ENCODE measurements at places on chromosomes 3 and 15.

GRCh38 chr3:153768561-153769469 is 352.4 kb upstream of the ARHGEF26 start:
- DNase-seq: no peak

GRCh38 chr3:153221748-153222162 is 59.7 kb downstream of the RAP2B start:
- DNase-seq: no peak

DNA sequence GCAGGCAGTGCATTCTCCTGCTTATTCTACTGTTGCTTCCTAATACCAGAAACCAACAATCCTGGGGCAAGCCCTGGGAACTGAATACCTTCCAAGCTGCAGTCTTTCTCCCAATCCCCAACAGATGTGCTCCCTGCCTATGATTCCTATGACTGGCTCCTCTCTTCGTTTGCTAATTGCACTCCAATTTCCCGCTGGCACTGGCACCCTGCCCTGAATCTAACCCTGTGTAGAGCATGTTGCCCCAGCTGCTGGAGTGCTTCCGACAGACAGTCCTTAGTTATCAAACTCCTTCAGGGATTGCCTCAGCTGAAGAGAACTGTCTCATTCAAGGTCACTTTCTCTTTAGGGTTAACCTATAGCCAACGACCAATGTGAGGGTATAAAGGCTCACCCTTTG is 214.1 kb downstream of the NECTIN3 start:
- DNase-seq: no peak

- no peak for DNase-seq
Measured at GRCh38 chr15:31607656-31608055, 281.0 kb downstream of the KLF13 start.

DNA sequence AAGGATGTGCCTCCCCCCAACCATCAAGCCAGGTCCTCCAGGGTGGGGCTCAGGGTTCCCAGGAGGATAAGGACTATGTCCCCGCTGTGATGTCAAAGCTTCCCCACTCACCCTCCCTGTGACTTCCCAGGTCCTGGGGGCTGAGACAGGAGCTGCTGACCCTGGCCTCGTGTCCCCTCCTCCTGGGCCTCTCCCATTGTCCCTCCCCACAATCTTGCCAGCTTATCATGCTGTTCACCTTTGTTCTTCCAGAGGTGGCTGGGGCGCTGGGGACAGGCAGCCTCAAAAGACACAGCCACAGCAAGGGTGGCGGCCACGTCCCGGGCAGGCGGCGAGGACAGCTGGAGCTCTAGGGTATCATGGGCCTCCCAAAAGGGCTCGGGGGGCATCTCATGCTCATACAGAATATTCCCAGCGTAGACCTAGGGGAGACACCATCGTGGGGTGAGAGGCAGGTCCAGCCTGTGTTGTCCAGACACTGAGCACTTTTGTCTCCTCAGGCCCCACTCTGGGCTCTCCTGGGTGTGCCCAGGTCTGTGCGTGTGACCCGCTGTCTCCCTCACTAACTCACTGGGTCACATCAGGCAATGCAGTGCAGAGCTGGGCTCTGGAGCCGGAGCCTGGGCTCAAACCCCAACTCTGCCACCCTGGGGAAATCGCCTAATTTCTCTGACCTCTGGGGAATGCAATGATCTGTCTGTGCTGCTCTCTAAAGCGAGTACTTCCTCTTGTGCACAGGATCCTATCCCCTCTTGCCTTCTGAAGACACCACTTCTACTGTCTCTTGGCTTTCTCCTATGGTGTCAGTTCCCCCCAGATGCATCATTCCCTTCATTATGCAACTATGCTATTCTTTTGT is 30.0 kb downstream of the SNX33 start:
- DNase-seq: no peak

- DNase-seq: no peak
Measured at GRCh38 chr15:93488296-93488713, 399.3 kb upstream of the RGMA start.

GRCh38 chr3:170062769-170063168 is 25.0 kb downstream of the GPR160 start:
- no peak for DNase-seq

DNA sequence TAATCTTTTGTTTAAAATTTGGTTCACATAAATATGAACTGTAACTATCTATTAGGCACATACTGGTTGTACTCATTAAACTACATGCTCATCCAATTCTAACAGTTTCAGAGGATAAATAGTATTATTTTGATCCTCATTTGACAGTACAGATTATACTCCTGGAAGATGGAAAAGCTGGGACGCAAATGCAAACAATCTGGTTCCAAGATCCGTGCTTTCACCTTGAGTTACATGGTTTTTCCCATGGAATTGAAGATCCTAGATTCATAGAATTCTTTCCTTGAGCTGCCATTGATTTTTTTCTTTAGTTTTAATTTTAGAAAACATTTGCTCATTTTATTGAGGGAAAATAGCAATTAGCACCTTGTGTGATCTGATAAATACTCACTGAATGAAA is 285.8 kb downstream of the ROBO2 start:
- no peak for DNase-seq

DNA sequence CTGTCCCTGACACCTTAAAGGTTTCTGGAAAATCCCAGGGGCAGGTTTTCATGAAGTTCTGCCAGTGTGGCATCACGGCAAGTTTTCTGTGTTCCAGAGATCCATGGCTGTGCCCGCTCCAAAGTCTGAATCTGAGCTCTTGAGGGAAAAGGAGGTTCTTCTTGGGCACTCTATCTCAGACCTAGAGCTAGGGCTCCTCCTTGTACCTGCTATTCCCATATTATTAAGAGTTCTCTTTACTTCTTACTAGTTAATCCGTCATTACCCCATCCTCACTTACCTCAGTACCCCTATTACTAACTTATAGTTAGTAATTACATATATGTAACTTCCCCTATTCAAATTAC is 5.9 kb upstream of the TRA2B start:
- no peak for DNase-seq

GRCh38 chr3:180684807-180685206 is 5.5 kb upstream of the CCDC39 start:
- no peak for DNase-seq

DNA sequence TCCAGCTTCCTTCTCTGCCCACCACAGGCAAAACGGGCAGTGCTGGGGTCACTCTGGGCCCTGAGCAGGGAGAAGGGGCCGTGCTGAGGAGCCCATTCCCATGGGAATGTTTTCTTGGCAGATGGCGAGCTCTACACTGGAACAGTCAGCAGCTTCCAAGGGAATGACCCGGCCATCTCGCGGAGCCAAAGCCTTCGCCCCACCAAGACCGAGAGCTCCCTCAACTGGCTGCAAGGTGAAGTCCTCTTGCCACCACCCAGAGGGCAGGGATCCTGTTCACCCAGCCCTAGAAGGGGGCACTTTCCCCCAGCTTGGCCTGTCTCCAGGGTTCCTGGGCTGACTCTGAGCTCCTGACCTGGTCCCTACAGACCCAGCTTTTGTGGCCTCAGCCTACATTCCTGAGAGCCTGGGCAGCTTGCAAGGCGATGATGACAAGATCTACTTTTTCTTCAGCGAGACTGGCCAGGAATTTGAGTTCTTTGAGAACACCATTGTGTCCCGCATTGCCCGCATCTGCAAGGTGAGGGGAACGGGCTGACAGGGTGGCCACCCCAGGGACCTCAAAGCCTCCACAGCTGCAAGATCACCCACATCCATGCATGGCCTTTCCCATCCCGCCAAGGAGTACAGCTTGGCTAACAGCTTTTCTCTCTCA is 12.4 kb downstream of the CIB1 start:
- peak; percentile 34 for DNase-seq

DNA sequence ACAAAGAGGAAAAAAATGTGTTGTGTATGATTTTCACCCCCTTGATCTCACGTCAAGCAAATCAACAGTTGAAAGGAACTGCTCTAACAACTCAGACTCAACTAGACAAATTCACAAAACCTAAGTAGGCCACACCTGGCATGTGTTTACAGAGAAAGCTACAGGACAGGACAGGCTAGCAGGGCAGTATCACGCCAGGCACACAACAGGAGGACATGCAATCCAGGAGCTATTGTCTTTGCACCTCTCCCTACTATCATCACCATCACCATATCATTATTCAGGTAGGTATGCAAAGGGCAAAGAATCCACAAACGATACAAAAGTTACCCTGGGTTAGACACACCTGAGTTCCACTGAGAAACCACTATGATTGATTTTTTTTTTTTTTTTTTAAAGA is 86.4 kb downstream of the TBL1XR1 start:
- DNase-seq: no peak

GRCh38 chr3:28905798-28906197 is 375.1 kb upstream of the RBMS3 start:
- DNase-seq: no peak

- DNase-seq: no peak
Measured at GRCh38 chr3:188268336-188268735, 114.4 kb downstream of the LPP start.

- no peak for DNase-seq
Measured at GRCh38 chr3:40310705-40311104, 1.2 kb downstream of the EIF1B start.

- no peak for DNase-seq
Measured at GRCh38 chr3:132033471-132033870, 1.3 kb downstream of the CPNE4 start.

GRCh38 chr15:100248236-100248635 is 93.5 kb downstream of the ADAMTS17 start:
- no peak for DNase-seq

- DNase-seq: no peak
Measured at GRCh38 chr15:44286814-44287452, 1.6 kb upstream of the GOLM2 start.

DNA sequence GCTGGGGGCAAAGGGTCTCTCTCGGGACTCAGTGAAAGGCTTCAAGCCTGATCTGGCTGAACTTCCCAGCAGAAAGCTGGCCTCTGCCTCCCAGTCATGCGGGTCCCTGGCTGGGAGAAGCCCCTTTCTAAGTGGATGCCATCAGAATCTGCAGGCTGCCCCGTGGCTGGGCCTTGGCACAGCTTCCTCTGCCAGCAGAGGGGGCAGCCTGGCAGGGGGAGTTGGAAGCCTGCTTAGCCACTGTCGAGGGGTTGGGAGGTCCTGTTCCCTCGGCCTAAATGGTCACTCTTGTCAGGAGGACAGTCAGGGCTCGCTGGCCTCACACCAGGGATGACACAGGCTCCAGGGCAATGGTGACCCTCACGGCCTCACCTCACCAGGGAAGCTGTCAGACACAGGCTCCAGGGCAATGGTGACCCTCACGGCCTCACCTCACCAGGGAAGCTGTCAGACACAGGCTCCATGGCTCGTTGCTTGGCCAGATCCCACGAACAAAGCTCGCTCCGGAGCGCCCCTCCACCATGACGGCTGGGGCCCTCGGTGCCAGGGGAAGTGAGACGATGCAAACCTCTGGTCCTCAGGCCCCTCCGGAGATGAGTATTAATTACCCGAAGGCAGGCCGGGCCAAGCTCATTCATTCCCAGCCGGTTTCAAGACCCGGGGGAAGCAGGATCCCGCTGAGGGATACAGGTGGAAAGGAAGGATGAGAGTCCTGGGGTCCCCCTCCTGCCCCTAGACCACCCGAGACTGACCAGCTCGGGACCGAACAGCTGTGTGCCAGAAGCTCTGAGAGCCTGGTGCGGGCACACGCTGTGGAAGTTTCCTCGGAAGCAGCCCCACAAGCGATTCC is 151.0 kb downstream of the CHSY1 start:
- DNase-seq: no peak

DNA sequence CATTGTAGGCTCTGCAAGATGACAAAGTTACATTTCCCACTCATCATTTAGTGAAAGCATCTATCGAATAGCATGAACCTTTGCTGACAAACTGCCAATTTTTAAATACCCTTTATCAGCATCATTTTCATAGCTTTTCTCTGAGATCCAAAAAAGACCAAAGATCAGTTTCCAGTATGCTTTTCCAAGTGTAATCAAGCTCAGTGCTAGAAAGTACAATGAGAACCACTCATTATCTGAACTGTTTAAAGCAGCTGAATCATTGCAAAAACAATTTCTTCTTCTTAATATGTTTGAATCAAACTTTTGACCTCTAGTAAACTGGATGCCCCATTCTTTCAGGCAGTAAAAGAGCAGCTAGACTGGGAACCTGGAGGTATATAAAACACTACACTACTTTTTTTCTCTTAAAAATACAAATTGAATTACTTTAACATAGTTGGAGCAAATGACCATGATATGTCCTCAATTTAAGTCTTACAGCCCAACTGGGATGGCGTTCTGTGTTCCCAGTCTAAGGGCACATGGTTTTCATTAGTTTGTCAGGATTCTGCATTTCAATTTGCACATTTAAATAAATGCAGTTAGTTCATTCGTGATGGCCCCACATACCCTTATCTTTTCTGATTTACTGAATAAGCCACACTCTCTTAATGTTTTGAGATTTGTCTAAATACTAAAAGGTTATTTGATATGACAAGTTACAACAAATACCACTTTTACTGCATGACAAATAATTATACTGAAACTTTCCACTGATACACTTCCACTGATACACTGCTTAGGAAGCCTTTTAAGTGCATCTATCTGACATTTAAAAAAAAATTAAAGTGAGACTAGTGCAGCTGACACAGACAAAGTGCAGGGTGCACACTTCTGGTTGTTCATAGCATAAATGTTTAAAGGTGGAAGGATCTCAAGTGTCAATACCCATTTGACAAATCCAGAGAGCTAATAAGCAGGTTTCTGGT is 146.0 kb upstream of the FRMD4B start:
- no peak for DNase-seq

DNA sequence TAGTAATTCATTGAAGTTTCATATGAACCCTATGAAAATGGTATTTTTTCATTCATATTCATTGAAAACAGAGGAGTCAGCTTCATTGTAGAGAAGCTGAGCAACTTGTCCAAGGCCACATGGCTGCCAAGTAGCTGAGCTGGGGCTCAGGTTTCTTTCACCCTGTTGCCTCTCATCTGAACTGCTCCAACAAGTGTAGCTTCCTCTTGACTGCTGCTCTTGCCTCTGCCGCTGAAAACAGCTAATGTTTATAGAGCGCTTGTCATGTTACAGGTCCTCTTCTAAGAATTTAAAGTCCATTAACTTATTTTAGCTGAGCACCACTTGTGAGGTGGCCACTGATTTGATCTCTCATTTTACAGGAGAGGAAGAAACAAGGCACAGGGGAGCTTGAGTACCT is 81.1 kb downstream of the PDCD6IP start:
- DNase-seq: no peak

GRCh38 chr3:17631609-17632008 is 110.8 kb downstream of the TBC1D5 start:
- no peak for DNase-seq

DNA sequence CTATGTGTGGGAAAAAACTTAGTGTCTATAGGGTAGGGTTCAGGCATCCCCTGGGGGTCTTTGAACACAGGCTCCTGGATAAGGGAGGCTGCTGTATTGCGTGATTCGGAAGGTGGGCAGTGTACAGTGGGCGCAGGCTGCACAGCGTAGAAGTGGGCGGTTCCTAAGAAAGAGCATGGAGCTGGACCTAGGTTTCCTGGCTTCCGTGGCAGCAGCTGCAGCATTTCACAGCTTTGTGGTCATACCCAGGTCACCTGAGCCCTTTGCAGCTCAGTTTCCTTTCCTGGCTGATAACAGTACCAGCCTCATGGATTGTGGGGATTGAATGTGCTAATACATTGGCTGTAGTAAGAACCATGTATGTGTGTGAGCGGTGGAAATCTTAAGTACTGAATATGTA is 22.2 kb downstream of the CFAP100 start:
- no peak for DNase-seq
